ENCODE measurements at places on chromosomes 6 and 20.
A peak's percentile ranks its signal among the peaks of the same experiment; 100 is the strongest.

DNA sequence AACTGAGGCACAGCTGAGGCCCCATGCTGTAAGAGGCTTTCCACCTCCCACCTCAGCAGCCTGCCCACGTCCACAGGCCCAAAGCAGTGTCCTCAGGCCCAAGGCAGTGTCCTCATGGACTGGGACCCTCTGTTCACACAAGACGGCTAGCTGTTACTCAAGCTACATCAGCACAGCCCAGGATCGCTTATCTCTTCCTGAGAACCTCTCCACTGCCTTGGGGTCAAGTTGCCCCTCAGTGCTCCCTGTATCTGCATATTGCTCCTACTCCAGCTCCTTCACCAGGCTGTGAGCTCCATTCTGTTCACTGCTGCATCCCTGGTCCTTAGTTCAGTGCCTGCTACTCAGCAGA lies 208.8 kb upstream of the TAB2 start:
- no peak for DNase-seq

GRCh38 chr6:35247642-35248231 lies 11.8 kb upstream of the ZNF76 start:
- DNase-seq = no peak

DNA sequence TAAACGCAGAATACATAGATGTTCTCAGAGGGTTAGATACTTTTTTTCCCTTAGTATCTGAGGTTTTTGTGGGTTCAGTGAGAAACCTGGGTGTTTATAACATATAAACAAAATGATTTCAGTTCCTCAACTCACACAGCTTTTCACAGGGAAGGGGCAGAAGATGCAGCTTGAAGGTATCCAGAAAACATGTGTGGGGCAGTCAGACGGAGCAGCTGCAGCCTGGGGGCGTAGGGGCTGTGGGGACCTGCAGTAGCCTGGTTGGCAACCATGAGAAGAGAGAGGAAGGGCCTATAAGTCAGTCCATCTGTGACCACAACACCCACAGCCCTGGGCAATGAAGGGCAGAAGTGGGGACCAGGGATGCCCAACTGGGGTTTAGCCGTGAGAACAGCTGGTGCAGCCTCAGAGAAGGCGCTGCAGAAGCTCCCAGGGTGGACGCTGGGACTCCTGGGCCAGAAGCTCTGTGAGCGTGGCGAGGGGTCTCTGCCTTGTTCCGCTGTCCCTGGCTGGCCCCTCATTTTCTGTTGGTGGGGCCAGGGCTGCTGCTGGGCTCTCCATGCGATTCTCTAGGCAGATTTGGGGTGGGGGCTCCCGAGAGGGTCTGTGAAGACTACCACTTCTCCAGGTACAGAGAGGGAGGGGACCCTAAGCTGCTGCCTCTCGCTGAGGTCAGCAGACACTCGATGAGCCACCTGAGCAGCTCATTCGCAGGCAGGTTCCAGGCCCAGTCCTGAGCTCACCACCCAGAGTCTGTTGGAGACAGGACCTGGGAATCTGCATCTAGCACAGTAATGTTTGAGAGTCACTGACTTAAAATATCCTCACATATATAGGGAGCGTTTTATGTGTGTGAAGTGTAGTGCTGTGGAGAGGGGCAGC lies 181.2 kb downstream of the ZDHHC14 start:
- no peak for DNase-seq

GRCh38 chr6:122202576-122203137 lies 196.8 kb upstream of the HSF2 start:
- no peak for DNase-seq

- DNase-seq = no peak
Observed at GRCh38 chr6:90233994-90234393, 62.6 kb downstream of the BACH2 start.

DNA sequence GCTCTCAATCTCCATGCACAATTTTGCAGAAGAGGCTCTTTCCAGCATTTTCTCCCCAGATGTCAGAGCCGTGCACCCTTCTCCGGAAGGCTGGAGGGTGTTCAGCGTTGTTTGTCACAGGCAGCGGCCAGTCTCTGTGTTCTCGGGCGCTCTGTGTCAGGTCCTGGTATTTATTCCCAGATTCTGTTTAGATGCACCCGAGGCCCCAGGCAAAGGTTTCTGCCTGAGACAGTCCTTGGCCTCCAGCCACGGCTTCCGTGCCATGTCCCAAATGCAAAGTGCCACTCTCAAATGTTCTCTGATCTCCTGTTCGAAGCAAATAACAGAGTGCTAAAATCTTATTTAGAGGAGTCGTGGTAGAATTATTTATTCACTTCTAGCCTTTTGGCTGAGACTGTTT lies 140.3 kb upstream of the AGPAT4 start:
- no peak for DNase-seq

DNA sequence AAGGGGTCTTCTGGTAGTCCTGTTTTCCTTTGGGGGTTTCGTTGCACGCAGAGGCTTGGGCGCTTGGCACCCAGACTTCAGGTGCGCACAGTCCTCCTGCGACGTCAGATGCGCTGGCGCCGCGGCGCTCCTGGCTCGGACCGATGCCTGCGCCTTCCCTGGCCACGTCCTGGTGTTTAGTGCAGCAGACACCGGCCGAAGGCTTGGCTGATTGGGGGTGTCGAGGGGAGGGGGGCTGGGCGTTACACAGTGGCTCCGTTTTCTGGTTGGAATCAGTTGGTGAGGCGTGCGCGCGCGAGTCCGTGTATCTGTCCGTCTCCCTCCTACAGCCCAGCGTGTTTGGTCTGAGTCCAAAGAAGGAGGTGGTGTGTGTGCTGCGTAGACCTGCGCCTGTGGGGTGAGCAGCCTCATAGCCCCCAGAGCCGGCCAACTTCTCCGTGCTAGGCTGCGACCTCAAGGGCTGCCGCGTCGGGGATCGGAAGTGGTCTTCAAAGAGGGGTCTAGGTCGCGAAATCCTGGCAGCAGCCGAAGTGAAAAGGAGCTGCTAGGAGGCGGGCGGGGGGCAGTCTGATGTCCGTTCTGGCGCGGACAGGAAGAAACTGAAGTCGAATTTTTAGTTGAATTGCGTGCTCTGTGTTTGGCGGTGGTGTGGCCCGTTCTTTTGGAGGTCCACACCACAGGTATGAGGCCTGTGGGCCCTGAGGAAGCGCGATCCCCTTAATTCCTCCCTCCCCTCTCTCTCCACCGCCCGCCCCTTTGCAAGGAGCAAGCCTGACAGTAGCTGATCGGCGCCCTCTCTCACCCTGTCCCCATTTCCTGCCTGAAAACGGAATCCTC lies 1.5 kb downstream of the SYNDIG1 start:
- DNase-seq = no peak

DNA sequence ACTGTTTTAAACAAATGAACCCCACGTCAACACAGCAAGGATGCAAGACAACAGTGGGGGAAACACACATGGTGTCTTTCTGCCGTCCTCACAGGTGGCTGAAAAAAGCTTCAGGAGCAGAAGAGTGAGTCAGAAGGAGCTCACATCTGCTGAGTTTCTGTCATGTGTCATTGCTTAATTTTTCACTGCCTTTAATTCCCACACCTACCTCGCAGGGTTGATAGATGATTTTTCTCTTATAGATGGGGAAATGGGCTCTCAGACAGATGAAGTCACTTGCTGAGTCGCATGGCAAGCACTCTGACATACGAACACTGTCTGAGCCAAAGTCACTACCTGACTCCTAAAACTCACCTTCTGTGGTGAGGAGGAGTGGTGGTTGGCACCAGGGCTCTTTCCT lies 28.3 kb upstream of the CARMIL1 start:
- no peak for DNase-seq

GRCh38 chr6:100008857-100009256 lies 14.8 kb upstream of the MCHR2 start:
- DNase-seq = no peak

DNA sequence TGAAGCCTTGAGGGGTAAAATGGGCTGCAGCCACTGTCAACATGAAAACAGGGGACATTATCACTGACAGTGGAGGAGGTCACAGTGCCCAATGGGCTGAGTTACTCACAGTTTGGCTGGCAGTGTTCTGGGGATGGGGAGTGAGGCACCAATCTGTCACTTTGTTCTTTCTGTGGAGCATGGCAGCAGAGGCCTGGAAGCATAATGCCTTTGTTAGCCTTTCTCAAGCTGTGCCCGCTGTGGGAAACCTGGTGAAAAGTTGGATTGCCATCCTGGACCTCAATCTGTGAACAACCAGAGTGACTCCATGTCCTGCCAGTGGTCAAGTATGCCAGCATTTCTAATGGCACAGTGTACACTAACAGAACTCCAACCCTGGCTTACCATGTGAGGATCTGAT lies 143.6 kb downstream of the OR2B2 start:
- DNase-seq = no peak

- peak; percentile 59 for DNase-seq
Observed at GRCh38 chr20:45254383-45255262, at the start of gene SLPI. Gene SLPI (minus strand): TSS chr20:45254564. CDS start chr20:45254543, 21 bp downstream.

GRCh38 chr6:156517088-156517487 lies 260.1 kb upstream of the ARID1B start:
- DNase-seq = no peak

DNA sequence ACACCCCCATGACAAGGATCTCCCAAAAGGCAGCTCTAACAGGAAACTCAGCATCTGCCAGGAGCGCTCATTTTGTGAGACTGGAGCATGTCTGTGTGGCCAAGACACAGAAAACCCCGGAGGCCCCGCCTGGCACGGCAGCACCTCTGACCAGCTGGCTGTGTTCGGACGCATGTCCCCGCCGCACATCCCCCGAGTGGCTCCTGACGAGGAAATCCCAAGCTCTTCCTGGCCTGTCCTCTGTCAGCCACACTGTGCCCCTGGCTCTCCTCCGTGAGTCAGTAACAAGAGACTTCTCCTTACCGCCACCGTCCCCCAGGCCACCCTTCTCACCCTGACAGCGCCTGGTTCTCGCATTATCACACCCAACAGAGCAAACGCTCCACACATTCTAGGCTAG lies 14.4 kb downstream of the SLC2A4RG start:
- no peak for DNase-seq

DNA sequence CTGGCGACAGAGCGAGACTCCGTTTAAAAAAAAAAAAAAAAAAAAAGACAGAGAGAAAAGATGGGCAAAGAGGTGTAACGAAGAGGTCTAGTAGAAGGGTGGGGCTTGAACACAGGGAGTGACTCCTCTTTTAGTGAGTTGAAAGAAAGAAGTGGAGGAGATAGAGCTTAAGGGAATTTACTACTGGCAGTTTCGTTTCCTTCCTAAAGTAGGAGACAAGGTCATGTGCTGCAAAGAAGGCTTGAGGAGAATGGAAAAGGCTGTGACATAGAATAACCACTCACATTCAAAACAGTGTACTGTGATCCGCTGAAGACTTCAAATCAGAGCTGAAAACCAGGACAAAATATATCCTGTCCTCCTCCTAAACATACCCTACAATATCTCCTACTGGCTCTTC lies 63.8 kb upstream of the EIF2S2 start:
- DNase-seq = no peak

- no peak for DNase-seq
Observed at GRCh38 chr6:3701631-3702030, 49.9 kb downstream of the PXDC1 start.
